ENCODE measurements at places on chromosomes 16 and 17. TPM values are rescaled to one million over a fixed set of nuclear protein-coding genes. Genes with fewer than 3 reads are reported as not detected.

CD300LG gene
- not detected for total RNA-seq

NPIPA8 gene
- total RNA-seq, result not detected

CHST5 gene
- total RNA-seq, result not detected

HSPB9 gene
- total RNA-seq, result 0.12 TPM

Measured in neural progenitor cell (in vitro differentiated cells).